ENCODE measurements at places on chromosomes 11 and 22.

DNA sequence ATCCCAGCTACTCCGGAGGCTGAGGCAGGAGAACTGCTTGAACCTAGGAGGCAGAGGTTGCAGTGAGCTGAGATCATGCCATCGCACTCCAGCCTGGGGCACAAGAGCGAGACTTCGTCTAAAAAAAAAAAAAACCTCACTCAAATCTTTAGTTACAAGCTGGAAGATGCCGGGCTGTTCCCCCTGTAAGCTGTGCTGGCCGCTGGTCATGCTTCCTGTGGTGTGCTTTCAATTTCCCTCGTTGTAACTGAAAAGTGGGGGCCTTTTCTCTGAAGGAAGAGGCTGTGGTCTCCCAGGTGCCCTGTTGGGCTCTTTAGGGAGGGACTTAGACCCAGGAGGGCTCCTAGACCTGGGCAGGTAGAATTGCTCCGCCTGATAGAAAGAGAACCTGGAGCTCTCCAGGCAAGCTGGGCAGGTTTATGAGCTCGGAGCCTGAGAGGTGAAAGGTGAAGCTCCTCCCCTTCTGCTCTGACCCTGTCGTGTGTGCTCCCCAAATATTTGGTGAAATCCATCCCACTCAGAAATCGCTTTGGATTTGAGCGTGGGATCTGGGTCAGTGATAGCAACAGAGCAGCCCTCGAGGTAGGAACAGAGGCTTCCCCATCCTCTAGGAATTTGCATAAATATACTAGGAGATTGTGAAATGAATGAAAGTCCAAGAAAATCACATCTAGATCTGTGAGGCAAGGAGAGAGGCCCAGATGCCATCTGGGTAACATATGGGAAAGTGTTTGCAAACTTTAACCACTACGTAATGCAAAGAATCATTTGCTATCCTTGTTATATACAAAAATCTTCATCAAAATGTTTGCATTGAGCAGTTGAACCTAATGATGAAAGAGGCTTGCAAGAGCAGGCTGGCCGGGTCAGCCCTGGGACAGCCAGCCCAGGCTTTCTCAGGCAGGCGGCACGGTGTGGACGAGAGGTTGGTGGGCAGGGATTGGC, 154.3 kb downstream of the FBXO7 start:
- no peak for DNase-seq

DNA sequence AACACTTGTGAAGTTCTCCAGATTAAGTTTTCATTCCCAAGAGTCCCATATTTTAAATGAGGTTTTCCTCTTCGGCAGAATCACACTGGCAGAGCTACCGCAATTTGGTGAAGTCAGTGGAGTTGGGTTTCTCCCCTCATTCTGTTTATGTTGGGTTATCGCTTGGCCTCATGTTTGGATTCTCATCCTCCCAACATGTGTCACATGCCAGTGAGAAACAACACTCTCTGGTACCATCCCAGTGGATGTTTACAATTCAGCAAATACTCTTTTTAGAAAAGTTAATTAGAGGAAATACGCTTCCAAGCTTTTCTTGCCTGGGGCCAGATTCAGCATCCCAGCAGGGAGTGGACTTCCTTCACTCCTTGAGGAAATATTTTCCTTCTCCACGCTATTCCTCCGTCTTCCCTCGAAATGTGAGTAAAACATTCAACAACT, 2.1 kb downstream of the PAMR1 start:
- no peak for DNase-seq

DNA sequence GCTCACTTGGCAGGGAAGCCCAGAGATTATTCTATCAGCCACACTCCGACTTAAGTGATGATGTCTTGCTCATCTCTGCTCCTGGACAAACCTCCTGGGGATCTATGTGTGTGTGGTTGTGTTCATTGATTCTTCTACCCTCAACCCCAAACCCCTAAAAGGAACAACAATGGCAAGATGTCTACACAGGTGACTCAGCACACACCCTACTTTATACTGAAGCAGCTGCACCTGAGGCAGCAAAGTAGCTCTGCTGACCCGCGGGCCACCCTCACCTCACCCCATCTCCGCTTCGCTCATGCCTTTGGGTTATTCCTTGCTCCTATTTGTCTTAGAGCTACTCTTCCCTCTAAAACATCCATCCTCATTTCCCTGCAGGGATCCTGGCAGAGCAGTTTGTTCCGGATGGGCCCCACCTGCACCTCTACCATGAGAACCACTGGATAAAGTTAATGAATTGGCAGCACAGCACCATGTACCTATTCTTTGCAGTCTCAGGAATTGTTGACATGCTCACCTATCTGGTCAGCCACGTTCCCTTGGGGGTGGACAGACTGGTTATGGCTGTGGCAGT, 38.7 kb downstream of the TMEM45B start:
- DNase-seq, result no peak

DNA sequence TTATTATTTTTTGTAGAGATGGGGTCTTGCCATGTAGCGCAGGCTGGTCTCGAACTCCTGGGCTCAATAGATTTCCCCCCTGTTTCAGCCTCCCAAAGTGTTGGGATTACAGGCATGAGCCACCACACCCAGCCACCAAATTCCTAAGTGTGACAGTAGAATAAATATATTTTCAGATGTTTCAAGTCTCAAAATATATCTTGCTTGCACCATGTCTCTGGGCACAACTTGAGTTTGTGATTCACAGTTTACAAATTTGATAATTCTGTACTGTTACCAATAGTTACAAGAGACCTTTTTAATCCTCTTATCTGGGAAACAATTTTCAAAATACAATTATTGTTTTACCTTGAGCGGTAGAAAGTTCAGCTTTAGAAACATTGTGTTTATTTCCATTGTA, 19.1 kb downstream of the DCPS start:
- no peak for DNase-seq

- no peak for DNase-seq
These were observed 61.3 kb downstream of the CHST1 start for GRCh38 chr11:45603946-45604682.

GRCh38 chr11:132125988-132126871, 755.8 kb downstream of the NTM start:
- no peak for DNase-seq

DNA sequence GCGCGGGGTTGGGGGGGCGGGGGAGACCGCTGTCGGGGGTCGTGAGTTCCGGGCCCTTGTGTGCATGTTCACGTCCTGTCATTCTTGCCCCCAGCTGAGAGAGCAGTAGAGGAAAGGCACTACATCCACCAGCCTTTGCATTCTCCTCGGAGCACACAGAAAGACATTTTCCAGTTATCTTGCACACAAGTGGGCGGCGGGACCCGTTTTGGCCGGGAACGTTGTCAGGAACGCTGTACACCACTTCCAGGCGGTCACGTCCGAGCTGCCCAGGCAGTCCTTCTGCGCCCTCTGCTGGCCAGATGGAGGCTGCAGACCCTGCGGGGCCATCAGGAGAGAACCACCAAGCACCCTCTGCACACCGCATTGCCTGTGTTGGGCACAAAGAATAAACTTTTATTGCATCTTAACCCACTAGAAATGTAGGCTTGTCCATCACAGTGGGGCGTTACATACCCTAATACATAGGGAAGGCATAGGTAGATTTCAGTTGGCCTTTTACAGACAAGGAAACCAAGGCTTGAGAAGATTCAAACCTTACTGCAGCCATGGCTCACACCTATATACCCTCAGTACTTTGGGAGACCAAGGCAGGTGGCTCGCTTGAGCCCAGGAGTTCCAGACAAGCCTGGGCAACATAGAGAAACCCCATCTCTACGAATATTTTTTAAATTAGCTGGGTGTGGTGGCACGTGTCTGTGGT, 2.8 kb upstream of the CDKN1C start:
- peak; percentile 20 for DNase-seq

DNA sequence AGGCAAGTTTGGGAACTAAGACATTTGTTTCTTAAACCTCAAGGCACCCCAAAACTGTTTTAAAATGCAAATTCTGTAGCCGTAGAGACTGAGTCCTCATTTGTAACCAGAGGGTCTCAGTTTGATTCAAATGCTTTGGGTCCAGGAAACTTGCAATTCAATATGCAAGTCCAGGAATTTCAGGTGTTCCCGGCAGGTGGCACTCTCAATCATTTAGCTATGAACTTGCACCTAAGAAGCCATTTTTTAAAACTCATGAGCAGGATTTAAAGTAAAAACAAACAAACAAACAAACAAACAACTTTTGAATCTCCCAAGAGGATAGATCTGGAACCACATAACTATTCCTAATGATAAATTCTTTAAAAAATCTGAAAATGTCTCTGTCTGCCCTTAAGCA, 8.7 kb upstream of the ABTB2 start:
- peak; percentile 36 for DNase-seq

GRCh38 chr11:115660030-115660805, 156.0 kb upstream of the CADM1 start:
- DNase-seq, result peak; percentile 39

- no peak for DNase-seq
These were observed 118.5 kb downstream of the PHF21B start for GRCh38 chr22:44891293-44891747.

DNA sequence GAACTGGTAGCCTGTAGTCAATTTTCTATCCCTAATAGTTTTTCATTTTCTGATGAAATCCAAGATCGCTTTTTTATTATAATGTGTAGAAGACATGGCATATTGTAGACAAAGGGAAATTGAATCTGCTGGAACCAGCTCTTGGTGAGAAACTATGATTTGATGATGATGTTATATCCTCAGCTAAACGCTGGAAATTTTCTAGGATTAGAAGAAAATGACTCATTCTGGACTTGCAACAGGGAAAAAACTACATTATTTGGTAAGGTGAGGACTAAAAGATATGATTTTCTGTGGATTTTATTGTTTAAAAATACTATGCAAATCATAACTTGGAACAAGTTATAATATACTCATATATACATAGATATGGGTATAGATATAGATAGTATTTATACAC, 14.1 kb upstream of the PGM2L1 start:
- DNase-seq, result no peak

DNA sequence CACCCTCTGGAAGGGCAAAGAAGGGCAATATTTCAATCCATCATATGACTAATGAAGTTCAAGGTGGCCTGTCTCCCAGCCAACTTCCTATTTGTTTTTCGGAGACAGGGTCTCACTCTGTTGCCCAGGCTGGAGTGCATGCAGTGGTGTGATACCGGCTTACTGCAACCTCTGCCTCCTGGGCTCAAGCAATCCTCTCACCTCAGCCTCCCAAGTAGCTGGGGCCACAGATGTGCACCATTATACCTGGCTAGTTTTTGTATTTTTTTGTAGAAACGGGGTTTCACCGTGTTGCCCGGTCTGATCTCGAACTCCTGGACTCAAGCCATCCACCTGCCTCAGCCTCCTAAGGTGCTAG, 13.4 kb downstream of the ABTB2 start:
- no peak for DNase-seq

DNA sequence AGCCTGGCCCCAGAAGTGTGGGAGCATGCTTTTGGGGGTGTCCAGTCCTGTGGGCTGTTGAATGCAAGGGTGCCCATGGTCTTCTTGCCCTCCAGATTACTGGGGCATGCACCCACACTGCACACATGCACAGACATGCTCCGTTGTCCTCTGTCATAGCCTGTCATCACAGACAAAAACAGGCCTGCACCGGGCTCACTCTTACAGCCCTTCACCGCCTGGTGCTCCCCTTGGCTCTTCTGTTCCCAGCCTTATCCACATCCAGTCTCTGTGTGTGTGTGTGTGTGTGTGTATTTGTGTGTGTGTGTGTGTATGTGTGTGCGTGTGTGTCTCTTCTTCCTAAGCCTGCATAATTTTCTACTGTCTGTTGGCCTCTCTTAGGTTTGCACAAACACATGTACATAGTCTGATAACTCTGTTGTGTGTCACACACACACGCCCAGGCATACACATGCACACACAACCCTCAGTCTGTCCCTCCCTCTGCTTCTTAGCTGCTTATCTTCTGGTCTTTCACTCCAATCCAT, 23.4 kb upstream of the NECTIN1 start:
- DNase-seq, result no peak

- DNase-seq, result peak; percentile 25
These were observed 340.5 kb downstream of the BUD13 start for GRCh38 chr11:116432301-116432700.

GRCh38 chr22:29231971-29232959, 26.6 kb downstream of the EMID1 start:
- no peak for DNase-seq

GRCh38 chr11:68194675-68195294, 18.3 kb downstream of the KMT5B start:
- no peak for DNase-seq

Measured in DMS79 treated with DMSO at 0.1 percent for 48 hours (cell line).